ENCODE measurements at places on chromosomes 3 and 15.

DNA sequence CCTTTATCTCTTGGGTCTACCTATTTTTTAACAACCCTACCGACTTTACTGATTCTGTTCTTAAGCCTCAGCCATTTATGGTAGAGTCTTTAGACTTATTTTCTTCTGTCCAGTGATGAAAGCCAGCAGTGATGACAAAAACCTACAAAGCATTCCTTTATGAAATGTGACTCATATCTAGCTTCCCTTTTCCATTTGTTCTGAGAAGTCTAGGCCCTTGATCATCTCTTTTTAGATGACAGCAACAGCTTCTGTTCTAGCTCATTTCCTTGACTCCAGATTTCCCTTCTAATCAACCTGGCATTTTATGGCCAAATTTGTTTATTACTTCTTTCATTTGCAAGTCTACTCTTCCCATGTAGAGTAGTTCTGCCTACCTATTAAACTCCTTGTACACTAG lies 36.1 kb downstream of the CFAP44 start:
- peak; percentile 43 for DNase-seq

- DNase-seq: no peak
Observed at GRCh38 chr3:100097919-100098783, 16.1 kb downstream of the FILIP1L start.

- no peak for DNase-seq
Observed at GRCh38 chr3:61718565-61718964, 157.2 kb downstream of the PTPRG start.

- DNase-seq: peak; percentile 33
Observed at GRCh38 chr3:87132801-87133200, 94.3 kb upstream of the CHMP2B start.
